Breast epithelium (tissue), 4 donors: ENCODE measurements at places on chromosomes 6 and 20. TPM values are rescaled to one million over a fixed set of nuclear protein-coding genes. Genes with fewer than 3 reads are reported as not detected.

- H3K27me3 ChIP-seq = no peaks in the 10 kb centered on the region
- no peaks in the 10 kb centered on the region for H3K36me3 ChIP-seq
- H3K27ac ChIP-seq = no peak overlapping the region
- DNase-seq = no peak
- H3K4me1 ChIP-seq = no peaks in the 10 kb centered on the region
- no peak overlapping the region for H3K4me3 ChIP-seq
Observed at GRCh38 chr6:4790158-4790899, 14.1 kb downstream of the CDYL start.

DNA sequence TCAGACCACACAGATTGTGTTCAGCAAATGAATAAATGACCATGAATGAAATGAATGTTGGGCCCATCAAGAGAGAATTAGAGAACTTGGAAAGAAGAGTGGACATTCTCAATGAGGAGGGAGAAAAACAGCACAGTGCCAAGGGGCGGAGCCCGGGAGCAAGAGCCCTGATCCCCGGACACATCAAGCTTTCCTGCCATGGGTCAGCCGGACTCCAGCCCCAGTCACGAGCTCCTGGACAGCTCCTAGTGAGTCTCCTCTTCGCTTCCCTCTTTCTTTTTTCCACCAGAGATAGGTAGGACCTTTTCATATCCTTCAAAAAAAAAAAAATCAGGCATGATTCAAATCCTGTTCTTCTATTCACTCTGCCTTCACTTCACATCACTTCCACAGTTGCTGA, 274.2 kb downstream of the NRN1 start:
- H3K27ac ChIP-seq = no peak overlapping the region
- no peaks in the 10 kb centered on the region for H3K4me1 ChIP-seq
- no peaks in the 10 kb centered on the region for H3K27me3 ChIP-seq

Gene IL17A
- not detected for total RNA-seq

Gene ALDH8A1
- total RNA-seq = 0.80 TPM
